ENCODE measurements at places on chromosomes 5 and 9.

- no peak for DNase-seq
These were observed 357.8 kb downstream of the TMEM167A start for GRCh38 chr5:82719368-82719767.

GRCh38 chr5:173434270-173434669 lies 106.1 kb upstream of the STC2 start:
- DNase-seq, result no peak

- no peak for DNase-seq
These were observed 171.1 kb downstream of the ARHGEF28 start for GRCh38 chr5:73797132-73797510.

DNA sequence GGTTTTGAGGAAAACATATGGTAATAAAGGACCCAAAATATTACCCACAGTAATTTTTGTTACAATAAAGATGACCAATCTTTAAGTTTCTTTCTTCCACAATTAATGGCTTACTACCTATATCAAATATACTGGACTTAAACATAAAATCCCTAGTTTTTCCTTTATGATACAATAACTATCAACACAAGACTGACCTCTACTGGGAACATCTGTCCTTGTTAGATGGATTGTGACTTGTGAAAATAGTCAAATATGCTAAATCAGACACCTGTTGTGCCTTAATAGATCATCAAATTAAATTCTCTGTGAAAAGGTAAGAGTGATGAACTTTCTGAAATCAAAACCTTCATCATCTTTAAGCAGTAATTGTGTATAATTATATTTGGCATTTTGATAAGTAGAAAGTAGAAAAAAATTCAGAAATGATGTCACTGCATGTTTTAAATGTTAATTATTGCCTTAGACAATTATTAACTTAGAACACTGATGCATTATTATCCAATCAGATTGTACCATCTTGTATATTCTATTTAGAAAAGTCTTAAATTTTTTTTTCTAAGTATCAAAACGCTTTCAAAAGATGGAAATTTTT lies 113.6 kb downstream of the DEPDC1B start:
- peak; percentile 29 for DNase-seq

DNA sequence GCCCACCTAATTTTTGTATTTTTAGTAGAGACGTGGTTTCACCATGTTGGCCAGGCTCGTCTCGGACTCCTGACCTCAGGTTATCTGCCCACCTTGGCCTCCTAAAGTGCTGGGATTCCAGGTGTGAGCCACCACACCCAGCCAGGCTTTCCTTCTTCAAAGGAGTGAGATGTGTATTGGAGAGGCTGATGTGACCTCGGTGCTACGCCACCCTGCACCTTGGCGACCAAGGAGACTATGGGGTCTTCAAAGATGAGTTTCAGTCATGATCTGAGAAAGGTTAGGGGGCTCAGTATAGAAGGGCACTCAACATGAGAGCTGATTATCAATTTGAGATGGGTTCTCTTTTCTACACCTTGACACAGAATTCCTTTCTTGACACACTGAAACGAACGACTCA lies 284.2 kb upstream of the WWC1 start:
- no peak for DNase-seq

DNA sequence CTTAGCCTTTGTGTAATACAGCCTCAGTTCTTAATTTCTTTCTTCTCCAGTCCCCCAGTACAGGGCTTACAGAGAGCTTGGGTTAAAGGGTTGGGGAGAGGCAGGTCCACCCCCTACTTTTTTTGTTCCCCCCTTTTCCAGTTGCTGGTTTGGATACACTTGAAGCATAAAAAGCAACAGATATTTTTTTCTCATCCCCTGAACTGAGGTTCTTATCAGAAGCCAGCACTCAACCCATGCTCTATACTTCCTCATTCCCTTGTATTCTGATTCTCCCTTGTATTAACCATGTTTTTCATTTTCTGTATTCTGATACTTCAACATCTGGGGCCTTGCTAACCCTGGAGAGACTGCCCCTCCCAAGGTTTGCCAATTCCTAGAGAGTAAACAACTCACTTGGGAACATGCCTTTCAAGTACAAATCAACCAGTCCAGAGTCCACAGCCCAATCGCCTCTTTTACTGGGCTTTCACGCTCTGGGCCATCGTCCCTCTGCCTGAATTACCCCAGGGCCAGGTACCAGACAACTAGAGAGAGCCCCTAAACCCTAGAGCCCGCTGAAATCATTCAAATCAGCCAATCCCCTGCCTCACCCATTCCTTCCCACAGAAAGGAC lies 333.4 kb upstream of the PUM3 start:
- DNase-seq, result no peak

DNA sequence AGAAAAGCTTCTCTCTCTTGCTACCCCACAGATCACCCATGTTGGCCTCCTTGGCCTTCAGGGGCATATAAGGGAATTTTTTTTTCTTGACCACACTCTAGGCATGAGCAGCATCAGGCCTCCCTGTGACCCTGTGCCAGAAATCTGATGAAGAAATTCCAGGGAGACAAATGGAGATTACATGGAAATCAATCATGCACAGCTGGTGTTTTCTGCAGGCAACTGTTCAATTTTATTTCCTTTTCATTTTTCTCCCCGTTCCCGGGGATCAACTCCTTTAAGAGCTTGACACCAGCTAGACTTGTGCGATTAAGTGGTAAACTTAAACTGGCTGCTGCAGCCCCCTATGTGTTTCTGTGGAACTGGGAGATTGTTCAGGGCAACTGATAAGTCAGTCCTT lies 59.3 kb downstream of the GALNT10 start:
- no peak for DNase-seq

DNA sequence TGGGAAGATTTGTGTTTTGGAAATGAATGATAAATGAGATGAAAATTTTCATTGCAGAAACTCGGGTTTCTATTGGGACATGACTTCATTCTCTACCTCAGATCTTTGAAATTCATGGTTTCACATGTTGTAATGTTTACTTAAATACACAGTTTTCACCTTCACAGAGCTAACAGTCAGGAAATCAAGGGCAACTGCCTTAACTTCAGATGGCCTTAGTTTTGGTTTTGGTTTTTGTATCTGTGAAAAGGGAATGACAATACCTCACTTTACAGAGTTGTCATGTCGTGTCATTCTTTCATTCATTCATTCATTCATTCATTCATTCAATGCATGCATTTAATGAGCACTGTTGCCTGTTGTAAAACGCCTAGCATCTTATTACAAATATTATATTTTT lies 41.9 kb downstream of the NIM1K start:
- DNase-seq, result no peak

DNA sequence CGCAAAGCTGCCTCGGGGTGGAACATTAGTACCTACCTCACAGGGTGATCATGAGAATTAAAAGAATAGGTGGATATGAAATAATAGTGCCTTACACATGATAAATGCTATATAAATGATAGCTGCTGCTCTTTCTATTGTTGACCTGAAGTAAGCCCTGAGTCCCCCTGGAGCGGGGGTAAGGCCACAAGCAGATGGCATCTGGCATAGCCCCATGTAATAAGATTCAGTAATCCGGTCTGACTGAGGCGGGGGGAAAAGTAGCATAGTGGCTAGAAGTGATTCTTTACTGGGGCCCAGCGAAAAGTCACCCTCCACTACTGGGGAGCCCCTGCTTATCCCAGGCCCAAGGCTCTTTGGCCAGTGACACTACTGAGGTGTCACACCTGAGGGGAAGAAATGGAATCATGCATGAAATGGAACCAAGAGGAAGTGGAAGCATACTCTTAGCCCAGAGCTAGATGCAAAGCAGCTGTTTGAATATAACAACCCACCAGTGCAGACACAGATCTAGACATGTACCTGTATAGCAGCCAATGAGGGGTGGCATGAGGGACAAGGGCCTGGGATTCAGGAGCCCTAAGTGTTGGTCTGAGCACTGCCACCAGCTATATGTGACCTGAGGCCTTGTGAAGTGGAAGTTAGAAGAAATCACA lies 16.1 kb upstream of the FGFR4 start:
- DNase-seq, result no peak

DNA sequence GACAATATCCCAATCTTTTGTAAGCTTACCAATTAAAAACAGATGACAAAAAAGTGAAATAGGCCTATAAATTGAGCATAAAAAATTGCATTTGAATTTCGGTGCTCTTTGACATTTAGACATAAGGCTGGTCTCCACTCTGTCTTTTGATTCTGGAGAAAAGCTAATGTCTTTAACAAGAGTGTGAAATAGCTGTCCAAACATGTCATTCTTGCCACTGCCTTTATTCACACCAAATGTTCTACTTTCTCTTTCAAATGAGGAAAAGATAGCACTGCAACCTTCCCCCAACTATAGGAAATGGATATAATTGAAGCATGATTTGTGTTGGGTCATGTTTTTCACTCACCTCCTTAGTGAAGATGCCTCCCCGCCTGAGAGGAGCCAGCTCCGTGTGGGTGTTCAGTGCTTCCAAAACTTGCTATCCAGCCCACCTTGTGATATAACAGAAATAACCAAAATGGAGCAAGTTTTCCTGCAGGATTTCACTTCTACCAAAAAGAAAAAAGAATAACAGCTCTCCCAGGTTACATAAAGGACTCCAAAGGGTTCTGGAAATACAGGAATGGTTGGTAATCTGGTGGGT lies 55.2 kb upstream of the STK32A start:
- no peak for DNase-seq

- DNase-seq, result no peak
These were observed 69.8 kb downstream of the WDR70 start for GRCh38 chr5:37448941-37449340.

GRCh38 chr9:92664394-92665152 lies 5.4 kb downstream of the IPPK start:
- no peak for DNase-seq

DNA sequence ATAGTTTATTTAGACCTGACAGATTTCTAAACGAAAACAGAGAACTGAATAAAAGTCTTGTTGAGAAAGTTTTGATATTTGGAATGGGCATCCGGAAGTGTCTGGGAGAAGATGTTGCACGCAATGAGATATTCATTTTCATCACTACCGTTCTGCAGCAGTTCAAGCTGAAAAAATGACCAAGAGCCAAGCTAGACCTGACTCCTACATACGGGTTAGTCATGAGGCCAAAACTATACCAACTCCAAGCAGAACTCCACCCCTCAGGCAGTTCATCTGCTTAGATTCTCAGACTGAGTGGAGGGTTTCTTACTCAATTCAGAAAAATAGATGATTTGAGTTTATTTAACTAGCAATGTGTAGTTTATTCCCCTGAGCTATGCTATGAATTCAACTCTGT lies 95.4 kb upstream of the ANXA1 start:
- no peak for DNase-seq

GRCh38 chr5:146078566-146078965 lies 26.8 kb downstream of the PLAC8L1 start:
- DNase-seq, result no peak

DNA sequence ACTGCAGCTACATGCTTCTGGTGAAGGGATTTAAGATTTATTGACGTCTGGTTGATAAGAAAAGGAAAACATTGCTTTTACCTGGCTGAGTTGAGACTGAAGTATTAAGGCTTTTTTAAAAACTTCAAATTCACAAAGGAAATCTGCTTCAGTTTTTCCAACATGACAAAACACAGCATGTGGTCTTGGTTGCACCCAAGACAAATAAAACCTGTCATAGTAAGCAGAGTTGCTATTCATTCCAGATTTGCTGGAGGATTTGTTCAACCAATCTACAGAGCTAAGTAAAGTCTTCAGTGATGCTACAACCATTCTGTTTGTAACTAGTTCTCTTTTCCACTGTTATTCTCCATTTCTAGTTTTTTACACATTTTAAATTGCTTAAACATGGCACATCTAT lies 11.3 kb downstream of the C5orf63 start:
- DNase-seq, result no peak
